ENCODE measurements at places on chromosomes 1 and 21. TPM values are rescaled to one million over a fixed set of nuclear protein-coding genes. Genes with fewer than 3 reads are reported as not detected.

Gene MIXL1
- 3.7 TPM for total RNA-seq

Gene DTL
- 13.6 TPM for total RNA-seq

Gene DYNLT4
- total RNA-seq, result not detected

Gene CCT8
- total RNA-seq, result 160 TPM

Gene OR6Y1
- not detected for total RNA-seq

Gene KRTAP11-1
- not detected for total RNA-seq

Gene F5
- not detected for total RNA-seq

Gene S100A8
- total RNA-seq, result not detected

Gene LCE2B
- not detected for total RNA-seq

Gene RRP1
- 20.1 TPM for total RNA-seq

Gene CNR2
- not detected for total RNA-seq

Gene AMY1C
- total RNA-seq, result 0.12 TPM

Data from cardiac muscle cell (in vitro differentiated cells and primary cell).